Right renal pelvis (tissue), 4 donors: ENCODE measurements at places on chromosomes 16 and 17. TPM values are rescaled to one million over a fixed set of nuclear protein-coding genes. Genes with fewer than 3 reads are reported as not detected.

- no peak for DNase-seq
These were observed 50.9 kb downstream of the CYB561 start for GRCh38 chr17:63395075-63395805.

DNA sequence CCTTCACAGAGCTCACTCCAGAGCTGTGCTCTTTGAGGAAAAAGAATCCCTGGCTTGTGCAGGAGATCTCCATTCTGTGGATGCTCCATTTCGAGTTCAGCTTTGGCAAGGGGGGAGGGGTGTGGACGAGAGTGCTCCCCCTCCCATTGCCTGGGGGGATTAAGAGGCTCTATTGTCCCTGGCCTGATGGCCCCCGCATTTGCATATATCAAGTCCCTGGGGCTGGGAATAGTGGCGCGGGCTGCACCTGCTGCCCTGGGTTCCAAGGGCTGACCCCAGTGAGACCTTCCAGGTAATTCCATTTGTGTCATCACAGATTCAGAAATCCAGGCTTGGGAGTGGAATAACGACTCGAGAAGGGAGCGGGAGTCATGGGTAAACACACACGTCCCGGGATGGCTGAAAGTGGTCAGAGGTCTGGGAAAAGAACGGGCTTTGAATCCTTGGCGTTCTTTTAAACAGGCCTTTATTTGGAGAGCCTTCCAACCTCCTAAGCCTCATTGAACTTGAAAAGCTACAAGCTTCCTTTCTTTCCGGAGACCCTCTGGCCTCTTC, 479.3 kb downstream of the HS3ST3B1 start:
- DNase-seq, result no peak

SLC38A10 gene
- 58.4 TPM for polyA plus RNA-seq

DNA sequence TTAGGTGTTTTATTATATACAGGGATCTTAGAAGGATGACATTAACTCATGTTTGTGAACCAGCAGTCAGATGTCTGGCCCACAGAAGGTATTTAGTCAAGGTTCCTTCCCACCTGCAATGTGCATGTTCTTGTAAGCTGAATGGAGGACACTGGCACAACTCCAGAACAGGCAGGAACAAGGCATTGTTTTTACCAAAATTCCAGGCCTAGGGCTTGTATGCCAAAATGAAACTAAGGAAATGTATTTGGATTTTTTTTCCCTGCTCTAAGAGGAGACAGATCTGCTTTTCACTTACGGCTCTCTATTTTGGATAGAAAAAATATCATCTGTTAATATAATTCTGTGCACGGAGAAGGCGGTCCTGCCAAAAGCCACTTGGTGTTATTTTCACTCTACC, 312.5 kb downstream of the GRIN2A start:
- no peak for DNase-seq

DNA sequence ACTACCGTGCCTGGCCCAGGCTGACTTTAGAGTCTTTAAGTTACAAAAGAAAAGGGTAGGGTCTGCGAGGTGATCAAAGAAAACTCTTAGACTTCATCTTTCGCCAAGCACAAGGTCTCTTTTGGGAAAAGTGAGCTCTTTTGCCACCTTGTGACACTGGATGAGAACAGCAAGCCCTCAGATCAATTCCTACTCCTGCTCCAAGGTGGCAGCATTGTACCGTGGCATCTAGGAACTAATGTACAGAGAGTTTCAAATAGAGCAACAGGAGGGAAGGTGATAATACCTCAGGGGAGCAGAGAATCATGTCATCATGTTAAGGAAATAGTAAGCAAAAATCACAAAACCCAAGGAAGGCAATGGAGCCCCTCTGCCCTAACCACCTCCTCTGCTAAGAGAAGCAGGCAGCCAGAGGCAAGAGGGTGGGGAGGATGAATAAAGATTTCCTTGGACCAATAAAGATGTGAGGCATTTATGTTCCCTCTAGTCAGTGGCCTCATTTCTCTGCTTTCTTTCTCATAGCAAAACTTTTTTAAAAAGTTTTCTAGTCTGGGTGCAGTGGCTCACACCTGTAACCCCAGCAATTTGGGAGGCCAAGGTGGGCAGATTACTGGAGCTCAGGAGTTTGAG, 2.1 kb upstream of the C17orf78 start:
- DNase-seq, result peak; percentile 72

GRCh38 chr16:24544640-24545039, 5.3 kb downstream of the RBBP6 start:
- DNase-seq, result no peak

DNA sequence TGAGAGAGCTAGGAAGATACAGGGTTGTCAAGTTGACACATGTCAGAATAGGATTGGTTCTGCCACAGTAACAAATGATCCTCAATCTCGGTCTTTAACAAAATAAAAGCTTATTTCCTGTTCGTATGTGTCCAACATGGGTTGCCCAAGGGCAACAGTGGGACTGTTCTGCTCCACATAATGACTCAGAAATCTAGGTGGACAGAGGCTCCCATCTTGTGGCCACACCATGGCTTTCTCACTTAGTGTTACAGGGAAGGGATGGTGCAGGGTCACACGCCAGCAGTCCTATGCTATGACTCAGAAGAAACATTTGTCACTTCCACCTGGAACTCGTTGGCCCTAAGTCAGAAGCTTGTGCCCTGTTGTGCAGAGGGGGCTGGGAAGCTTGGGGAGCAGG, 364.9 kb downstream of the SNX29 start:
- DNase-seq, result no peak

GRCh38 chr16:3188925-3189825, 1.2 kb downstream of the OR1F1 start:
- no peak for DNase-seq

RND2 gene
- 3.7 TPM for polyA plus RNA-seq

MYH2 gene
- not detected for polyA plus RNA-seq

GRCh38 chr17:29789196-29790170, 140.5 kb downstream of the SSH2 start:
- no peak for DNase-seq

DNA sequence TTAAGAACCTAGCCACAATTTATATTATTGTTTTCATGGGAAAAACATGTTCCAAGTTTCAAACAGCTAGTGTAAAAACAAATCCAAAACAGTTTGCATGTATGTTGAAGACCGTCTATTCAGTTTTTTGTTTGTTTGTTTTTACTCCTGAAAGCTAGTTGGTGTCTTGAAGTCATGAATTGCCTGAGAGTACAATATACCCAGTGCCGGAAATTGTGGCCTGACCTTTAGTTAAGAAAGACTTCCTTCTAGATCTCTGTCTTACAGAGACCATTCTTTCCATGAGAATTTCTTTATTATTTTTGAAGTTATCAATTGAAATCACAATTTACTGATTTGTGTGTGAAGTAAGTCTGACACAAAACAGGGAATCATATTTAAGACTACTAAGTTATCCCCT, 474.8 kb downstream of the KCNJ2 start:
- DNase-seq, result no peak

HEATR9 gene
- polyA plus RNA-seq, result not detected

- no peak for DNase-seq
These were observed 65.7 kb upstream of the METRNL start for GRCh38 chr17:83013779-83014117.
